ENCODE measurements at places on chromosomes 3 and 15.

GRCh38 chr3:78613421-78613879 is 1154.3 kb downstream of the ROBO1 start:
- DNase-seq = no peak

- no peak for DNase-seq
Measured at GRCh38 chr3:24433838-24434591, 60.6 kb downstream of the THRB start.

DNA sequence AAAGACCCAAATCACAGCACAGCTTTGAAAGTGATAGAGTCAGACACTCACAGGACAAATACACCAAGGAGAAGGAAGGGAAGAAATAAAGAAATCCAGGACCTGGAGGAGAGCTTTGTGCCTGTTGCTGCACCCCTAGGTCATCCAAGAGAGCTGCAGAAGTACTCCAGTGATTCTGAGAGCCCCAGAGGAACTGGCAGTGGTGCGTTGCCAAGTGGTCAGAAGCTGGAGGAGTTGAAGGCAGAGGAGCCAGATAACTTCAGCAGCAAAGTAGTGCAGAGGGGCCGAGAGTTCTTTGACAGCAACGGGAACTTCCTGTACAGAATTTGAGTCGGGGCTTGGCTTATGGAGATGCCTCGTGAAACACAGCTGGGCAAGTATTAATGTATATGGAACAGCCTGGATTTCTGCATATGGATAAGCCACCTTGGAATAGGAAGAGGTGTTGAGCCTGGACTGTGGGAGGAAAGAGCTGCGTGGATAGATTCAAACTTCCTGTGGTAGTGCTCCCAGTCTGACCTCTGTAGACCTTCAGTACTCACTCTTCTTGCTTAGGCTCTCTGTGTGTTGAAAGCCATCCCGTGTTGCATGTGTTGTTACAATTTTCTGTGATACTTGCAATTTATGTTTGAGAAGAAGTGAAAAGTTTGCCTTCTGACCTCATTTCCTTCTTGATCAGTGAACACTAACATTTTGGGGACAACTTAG is 6.1 kb downstream of the NGRN start:
- DNase-seq = no peak

DNA sequence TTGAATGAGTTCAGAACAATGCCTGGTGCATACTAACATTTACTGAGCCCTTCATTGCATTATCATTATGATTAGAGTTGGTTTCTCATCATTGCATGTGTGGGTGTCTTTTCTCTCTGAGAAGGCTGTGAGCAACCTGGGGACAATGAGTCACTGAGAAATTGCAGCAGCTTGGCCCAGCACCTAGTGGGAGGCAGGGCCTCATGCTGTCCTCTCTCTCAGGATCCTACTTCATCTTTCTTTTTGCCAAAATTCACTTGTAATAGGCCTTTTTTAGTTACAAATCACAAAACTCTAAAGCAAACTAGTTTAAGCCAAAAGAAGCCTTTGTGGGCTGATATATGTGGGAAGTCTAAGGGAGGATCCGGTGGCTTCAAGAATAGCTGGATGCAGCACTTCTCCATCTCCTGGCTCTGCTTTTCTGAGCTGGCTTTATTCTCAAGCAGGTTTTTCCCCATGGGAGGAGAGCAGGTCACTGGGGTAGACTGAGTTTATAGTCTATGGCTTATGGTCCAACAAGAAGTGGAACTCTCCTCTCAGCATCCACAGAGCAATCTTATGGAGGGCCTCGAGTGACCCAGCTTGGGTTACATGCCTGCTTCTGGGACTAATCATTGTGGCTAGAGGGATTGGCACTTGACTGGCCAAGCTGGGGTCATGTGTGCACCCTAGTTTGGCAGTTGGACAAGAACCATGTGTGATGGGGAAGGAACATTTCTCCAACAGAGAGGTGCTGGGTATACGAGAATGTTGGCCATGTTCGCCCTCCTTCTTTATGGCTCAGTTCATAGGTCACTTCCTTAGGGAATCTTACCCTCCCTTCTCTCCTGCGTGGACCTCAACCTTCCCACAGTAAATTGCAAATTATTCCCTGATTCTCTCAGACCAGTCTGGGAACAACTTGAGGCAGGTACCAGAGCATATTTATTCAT is 8.7 kb upstream of the CAMK1 start:
- peak; percentile 84 for DNase-seq

DNA sequence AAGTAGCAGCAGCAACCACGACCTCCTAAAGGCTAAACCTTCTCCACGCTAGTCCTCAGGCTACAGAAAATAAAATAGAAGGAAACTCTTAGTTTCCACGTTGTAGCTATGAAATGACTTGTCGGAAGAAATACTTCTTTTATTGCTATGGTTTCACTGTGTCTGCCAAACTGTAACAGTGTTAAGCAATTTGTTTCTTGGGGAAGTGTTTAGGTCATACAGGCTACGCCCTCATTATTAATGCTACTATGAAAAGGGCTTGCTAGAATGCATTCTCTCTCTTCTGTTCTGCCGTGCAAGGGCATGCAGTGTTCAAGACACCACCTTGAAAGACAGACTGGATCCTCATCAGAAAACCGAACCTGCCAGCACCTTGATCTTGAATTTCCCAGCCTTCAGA is 462.7 kb downstream of the PLOD2 start:
- no peak for DNase-seq

Data from activated effector memory CD4-positive, alpha-beta T cell treated with anti-CD3 and anti-CD28 coated beads, Interleukin-2, amount 50 U/mL, for 16 hours (primary cell).